CD4-positive, alpha-beta T cell treated with Interleukin-4 for 1 hour (primary cell): ENCODE measurements at places on chromosomes 7 and 10.

DNA sequence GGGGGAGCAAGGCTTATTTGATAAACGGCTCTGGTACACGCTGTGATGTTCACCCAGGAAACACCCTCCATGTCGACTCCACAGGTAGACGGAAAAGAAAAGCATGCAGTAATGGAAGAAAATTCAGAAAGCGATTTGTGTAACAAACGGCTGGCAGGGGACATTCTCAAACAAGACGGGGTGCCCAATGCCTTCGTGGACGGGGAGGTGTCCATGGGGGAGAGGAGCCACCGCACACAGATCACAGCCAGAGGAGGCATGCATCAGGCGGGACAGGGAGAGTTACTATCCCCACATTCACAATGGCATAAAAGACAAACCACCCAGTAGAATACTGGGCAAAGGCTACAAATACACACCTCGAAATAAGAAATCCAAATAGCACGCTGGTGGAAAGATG, 20.1 kb downstream of the CNPY1 start:
- no peak for DNase-seq

- no peak for DNase-seq
Measured at GRCh38 chr10:106355450-106355849, 809.1 kb downstream of the SORCS1 start.

DNA sequence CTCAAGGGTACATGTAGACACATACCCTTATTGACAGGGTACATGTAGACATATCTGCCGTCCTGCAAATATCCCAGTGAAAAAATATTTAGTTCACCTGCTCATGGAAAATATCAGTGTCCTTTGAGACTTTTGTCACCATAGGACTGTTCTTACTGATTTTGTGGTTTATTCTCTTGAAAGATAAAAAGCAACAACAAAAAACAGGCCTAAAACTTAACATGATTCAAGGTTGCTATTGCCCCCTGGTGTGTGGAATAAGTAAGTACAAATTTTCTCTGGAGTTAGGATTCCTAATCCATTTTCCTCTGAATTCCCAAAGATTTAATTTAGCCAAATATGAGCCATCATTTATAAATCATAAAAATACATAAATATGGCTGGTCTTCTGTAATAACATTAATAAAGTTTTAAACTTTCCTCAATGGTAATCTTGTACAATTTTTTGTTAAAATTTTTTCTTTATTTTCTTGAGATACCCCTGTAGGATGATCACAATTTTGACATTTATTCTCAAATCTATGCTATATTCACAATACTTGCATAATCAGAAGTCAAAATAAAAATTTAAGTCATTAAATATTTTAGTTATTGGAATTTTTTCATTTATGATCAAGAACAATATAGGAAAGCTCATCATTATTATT, 741.4 kb upstream of the POT1 start:
- no peak for DNase-seq

DNA sequence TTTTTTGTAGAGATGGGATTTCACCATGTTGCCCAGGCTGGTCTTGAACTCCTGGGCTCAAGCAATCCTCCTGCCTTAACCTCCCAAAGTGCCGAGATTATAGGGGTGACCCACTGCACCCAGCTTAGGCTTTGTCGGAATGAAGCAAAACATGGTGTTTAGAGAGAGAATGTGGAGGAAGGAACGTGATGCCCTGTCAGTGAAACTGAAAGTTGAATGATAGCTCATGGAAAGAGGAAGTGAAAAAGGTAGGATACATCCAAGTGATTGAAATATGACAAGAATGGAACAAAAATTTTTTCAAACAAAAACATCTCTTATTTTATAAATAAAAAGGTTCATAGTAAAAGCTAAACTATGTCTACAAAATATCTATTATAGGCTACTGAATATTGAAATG, 5.9 kb downstream of the AKAP9 start:
- DNase-seq: no peak

GRCh38 chr10:119518176-119518575, 24.3 kb downstream of the RGS10 start:
- DNase-seq: no peak

DNA sequence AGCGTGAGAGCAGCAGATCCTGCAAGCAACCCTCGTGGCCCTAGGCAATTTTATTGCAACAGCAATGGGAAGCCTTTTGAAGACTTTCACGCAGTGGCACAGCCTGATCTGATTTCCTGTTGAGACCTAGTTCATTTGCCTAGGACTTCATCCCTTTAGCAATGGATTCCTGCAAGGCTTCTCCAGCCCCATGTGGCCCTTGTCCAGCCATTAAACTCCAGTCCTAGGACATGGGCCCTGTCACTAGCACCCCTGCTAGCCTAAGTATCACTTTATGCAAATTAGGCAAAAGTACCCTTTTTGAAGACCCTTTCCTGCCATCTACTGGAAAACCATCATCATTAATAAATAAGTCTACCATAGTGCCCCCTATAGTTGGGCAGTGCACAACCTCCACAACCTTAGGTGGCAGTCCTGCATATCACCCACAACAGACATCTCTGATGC, 379.4 kb downstream of the GALNT17 start:
- no peak for DNase-seq

DNA sequence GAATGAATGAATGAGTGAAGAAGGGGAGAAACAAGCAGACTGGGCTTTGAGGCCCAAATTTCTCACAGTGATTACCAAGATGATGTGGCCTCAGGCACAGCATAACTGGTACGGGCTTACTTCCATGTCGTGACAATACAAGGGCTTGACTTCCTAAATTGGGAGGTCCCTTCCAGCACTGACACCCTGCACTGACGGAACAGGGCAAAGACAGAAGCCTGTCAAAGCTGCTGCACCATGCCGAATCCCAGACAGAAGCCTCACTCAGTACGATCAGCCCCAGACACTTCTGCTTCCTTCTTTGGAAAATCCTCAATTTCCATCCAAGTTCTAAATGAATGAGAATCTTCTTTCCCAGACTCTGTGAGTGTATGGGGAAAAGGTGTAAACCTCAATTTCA, 51.9 kb downstream of the GNA12 start:
- no peak for DNase-seq

GRCh38 chr10:61904733-61905725, 3.5 kb downstream of the ARID5B start:
- peak; percentile 72 for DNase-seq

- no peak for DNase-seq
Measured at GRCh38 chr7:157003445-157003755, 7.1 kb downstream of the MNX1 start.
